Left forelimb (tissue), 1 donor: ENCODE measurements at places on chromosomes 11 and 22.

DNA sequence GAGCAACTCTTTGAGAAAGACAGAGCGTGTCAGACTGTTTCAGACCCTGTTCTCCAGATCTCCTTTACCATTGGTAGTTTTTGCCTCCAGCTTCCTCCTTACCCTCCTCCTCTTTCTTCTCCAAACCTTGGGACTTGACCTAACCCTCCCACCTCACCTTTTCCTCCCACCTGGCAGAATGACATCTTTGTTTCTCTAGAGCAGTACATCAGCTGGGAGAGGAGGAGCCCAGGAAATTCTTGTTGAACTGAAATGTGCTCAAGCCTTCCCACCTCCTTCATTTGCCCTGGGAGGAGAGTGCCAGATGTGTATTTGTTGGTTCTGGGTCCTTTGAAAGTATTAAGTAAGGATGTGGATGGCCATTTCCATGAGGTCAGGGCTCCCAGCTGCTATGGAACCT is 17.4 kb downstream of the OSBP2 start:
- no peak for DNase-seq

GRCh38 chr11:115326526-115326925 is 177.7 kb downstream of the CADM1 start:
- DNase-seq = no peak

- no peak for DNase-seq
Measured at GRCh38 chr22:25848954-25849353, 107.0 kb downstream of the MYO18B start.

DNA sequence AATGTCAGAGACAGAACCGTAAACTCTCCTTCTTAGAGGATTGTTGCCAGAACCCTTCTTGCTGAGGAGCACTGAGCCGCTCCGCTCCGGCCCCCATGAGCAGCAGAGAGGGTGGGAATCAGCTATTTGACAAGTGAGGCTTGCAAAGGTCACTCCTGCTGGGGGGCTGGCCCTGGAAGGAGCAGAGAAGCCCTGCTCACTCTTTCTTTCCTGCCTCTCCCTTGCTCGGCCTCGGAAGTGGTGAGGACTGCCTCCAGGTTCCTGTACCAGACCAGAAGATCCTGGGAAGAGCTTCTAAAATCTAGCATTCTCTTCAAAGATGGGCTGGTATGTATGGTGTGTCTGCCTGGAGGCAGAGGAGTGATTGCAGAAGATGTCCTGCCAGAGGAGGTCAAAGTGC is 168.6 kb upstream of the NECTIN1 start:
- no peak for DNase-seq

DNA sequence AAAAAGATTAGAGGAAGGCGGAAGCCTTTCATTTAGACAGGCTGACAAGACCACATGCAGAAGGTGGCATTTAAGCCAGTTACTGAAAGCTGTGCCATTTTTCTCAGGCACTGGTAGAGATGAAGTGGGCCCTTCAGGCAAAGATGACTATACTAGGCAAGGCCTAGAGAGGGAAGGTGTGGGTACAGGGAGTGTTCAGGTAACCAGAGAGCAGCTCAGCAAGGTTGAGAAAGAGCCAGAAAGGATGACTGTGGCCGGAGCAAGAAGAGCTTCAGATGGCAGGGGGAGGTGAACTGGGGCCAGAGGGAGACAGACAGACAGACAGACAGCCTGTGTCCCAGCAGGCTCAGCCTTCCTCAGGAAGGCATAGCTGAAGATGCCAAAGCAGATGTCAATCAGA is 88.1 kb upstream of the NARS2 start:
- no peak for DNase-seq

GRCh38 chr11:60795291-60795690 is 10.2 kb downstream of the MS4A10 start:
- DNase-seq = no peak

DNA sequence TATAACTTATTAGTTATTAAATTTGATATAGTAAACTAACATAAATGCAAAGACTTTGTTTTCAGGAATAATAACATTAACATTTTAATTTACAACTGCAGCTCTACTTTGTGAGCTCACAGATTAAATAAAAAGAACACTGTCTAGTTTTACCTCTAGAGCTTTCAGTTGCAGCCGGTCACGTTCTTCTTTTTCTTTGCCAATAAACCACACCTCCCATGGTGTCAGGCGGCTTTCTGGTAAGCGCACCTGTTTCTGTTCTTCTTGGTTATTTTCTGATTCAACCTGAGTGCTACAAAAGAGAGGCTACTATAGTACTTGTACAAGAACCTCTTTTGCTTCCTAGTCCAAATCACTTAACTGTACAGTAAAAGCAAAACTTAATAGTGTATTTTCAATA is 5.8 kb downstream of the CCDC34 start:
- no peak for DNase-seq

- no peak for DNase-seq
Measured at GRCh38 chr11:69496202-69496557, 14.7 kb downstream of the LINC01488 start.

GRCh38 chr11:2930704-2931419 is 1.6 kb upstream of the PHLDA2 start:
- DNase-seq = no peak

GRCh38 chr11:113849713-113850112 is 25.7 kb downstream of the USP28 start:
- no peak for DNase-seq

DNA sequence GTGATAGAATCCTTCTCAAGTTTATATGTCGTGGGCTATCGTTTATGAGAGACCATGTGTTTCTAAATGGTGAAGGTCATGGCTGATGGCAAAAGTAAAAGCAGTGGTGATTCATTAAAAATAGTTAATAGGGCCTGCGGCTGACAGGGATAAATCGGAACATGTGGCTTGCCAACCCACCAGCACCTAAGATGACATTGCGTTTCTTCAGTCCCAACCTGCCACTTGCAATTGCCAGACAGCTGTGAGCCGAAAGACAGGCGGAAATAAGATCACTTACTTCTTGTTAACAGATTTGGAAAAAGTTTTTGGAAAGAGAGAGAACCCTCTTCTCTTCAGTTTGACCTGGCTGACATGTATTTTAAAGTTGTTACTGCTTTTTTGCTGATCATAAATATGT is 131.5 kb upstream of the MPPED2 start:
- no peak for DNase-seq

GRCh38 chr22:48370508-48371325 is 1457.0 kb downstream of the BRD1 start:
- DNase-seq = peak; percentile 37

- DNase-seq = no peak
Measured at GRCh38 chr22:45229181-45229580, 11.5 kb downstream of the KIAA0930 start.

DNA sequence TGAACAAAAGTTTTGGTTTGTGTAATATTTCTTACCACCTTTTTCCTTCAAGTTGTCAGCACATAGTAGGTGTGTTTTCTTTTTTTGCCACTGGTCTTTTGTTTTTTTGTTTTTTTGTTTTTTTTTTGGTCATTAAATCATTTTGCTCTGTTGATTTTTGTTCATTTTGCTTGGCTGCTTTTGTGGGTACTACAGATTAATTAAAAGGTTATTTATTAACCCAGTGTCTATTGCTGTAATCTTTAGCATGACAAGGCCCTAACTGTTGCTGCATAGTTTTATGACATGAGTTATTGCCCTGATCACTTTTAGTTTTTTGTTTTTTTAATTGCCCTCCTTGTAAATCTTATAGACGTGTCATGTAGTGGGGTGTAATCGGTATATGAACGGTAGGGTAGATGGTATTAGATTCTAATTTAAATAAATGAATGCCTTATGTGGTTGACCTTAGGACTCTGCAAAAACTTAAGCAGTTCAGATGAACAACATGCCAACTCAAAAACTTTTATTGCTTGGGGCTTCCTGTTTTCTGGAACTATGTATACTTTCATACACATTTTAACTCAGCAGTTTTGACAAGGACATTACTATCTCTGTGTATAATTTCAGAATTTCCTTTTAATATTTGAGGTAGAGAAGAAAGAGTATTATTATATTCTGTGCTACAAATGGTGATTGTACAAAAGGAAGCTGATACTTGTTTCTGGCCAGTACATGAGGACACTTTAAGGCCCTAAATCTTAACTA is 7.9 kb downstream of the EWSR1 start:
- no peak for DNase-seq

DNA sequence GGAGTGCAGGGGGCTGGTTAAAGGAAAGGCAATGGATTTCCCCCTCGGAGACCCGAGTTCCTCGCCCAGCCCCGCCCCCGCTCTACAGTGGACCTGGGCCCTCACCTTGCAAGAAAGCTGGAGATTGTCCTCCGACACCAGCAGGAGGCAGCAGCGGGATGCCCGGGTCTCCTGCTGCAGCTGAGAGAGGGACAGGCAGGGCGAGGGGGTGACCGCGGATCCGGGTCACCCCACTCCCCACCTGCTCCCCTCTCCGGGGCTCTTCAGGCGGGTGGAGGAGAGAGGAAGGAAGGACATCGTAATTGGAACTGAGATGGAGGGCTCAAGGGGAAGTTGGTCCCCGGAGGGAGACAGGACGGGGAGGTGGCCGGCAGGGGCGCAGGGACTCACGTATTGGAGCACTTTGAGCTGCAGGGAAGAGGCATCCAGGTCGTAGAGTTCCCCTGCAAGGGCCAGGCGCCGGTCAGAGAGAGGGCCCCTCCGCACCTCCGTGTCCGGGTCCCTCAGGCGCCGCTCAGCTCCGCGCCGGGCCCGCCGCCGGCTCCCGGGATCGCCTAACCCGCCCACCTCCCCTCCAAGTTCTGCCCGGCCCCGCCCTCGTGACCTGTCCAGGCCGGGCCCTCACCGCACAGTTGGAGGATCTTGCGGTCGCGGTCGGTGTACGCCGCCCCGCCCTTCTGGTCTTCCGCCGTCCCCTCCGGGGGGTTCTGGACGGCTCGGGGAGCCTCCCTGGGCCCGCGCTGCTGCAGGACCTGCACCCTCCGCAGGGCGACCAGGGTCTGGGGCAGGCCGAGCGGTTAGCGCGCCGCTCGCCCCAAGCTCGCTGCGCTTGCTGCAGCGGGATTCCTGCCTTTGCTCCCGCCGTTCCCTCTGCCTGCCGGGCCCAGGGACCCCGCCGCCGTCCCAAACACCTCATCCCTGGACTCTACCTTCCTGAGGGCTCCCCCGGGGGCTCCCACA is 84.1 kb downstream of the PDE2A start:
- no peak for DNase-seq

GRCh38 chr11:134452838-134453155 is 40.8 kb upstream of the B3GAT1 start:
- no peak for DNase-seq

- peak; percentile 60 for DNase-seq
Measured at GRCh38 chr11:2801711-2802388, 83.7 kb downstream of the CDKN1C start.

DNA sequence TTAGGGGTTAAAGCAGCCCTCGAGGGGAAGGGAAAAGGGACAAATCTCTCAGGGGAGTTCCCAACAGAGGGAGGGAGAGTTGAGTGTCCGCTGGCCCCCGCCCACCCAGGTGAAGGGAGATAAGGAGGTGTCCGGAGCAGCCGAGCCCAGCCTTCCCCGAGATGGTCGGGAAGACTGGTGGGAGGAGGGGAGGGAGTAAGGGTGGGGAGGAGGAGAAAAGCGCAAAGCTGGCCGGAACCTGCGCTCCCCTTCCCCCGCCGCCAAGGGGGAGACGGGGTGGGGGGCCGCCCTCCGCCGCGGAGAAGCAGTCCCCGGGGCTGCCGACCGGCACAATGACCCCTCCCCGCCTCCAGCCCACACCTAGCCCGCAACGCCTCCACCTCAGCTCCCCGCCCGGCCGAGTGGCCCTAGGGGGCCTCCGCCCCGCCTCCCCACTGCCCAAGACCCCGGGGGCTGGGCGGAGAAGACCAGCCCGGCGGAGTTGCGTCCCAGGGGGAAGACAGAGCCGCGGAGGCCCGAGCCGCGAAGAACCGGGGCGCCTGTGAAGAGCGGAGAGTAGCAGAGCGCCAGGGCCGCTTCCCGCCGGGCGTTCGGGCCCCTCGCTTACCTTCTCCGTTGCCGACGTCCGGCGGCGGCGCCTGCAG is 479 bp downstream of the RSF1 start:
- peak; percentile 77 for DNase-seq

- DNase-seq = no peak
Measured at GRCh38 chr11:118086913-118087768, at the start of gene SMIM35. TSS of gene SMIM35 (minus strand) at chr11:118086963. CDS start at chr11:118086757, 206 bp downstream.

DNA sequence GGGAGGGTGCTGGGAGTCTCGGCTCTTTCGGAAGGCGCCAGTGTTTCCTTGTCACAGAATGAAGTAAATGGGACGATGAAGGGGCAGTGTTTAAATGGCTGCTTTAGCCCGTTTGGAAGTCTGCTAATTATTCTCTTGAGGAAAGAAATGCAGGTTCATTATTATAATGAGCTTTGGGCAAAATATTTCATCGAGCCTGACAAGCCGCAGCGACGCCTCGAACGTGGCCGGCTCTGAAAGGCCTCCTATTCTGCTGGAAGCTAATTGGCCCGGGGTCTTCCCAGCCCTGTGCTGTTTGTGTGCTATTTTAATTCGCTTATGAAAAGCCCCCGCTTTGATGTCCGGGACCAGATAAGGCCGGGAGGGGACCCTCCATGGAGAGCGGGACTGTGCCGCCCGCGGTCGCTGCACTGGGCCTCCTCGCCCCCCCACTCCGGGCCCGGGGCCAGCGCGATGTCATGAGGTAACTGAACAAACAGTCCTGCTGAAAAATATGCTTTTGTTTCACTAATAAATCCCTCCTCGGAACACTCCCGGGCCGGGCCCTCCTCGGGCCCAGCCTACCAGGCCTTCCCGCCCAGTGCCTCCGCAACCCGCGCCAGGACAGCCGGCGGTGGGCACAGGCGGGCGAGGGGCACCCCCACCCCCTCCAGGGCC is 78.4 kb downstream of the CDKN1C start:
- peak; percentile 85 for DNase-seq

DNA sequence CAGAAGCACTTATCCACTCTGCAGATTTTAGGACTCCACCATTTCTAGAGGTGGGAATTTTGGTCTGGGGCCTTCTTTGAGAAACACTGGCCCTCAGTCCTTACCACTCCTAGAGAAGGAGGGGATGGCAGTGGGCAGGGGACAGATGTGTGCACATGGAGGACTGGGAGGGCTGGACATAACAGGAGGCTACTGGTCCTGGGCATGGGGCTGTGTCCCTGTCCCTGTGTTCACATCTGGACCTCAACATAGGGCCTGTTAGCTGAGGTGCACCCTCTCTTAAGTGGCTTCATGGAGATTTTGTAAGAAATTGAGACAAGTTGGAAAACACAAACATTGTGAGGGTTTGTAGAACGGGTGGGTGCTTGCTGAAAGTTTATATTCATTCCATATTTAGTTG is 103.4 kb downstream of the ATXN10 start:
- DNase-seq = no peak

- no peak for DNase-seq
Measured at GRCh38 chr22:48896766-48897644, 930.7 kb downstream of the BRD1 start.

DNA sequence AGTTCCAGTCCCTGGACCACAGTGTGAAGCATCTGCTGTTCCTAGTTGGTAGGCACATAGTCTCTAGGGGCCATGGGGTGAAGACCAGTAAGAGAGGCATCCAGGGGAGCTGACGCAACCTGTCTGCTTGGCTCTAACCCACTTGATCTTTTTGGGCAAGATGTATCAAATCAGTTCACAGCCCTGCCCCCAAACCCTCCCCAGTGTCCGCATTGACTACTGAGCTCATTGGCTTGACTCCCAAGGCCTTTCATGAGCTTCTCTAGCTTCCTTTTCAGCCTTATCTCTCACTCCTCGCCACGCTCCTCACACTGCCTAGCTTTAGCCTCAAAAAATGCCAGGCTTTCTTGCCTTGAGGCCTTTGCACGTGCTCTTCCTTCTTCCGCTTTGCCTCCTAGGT is 29.7 kb upstream of the ABCC8 start:
- no peak for DNase-seq
